AML-193 (cell line): ENCODE measurements at places on chromosomes 2 and 18.

DNA sequence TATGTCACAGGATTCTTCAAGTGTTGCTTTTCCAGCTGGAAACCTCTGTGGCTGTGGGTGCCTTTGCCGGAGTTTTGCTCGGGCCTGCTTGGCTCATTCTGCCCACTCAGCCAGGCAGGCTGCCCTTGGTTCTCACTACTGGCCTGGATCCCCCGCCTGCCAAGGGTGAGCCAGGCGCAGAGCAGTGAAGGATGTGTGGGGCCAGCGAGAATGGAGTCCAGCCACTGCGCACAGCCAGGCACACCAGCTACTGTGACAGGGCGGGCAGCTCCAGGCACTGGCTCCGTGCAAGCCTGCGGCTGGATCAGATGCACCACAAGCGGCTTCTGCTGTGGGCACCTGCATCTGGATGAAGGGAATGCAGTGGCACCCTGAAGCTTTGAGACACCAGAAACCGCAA is 257.1 kb downstream of the RPRM start:
- no peak for DNase-seq

- no peak for DNase-seq
These were observed 30.3 kb upstream of the INO80D start for GRCh38 chr2:206116278-206116677.

DNA sequence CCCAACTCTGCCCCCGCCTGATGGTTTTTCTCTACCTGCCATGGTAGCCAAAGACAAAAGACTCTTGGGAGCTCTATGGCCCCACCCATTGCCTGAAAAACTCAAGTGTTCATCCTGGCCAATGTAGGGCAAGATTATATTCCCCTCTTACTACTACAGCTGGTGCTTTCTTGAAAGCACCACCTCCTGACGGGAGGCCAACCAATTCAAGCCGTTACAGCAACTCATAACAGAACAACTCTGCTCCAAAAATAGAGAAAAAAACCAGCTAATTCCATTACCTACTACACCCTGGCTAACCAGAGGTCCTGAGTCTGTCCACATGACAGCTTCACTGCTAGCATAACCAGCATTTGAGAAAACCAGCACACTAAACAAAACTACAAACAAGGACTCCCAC is 127.5 kb upstream of the GAREM1 start:
- DNase-seq, result no peak

GRCh38 chr18:45102863-45103262 is 422.2 kb downstream of the SETBP1 start:
- DNase-seq, result no peak

GRCh38 chr2:63425606-63426005 is 162.7 kb downstream of the WDPCP start:
- no peak for DNase-seq

DNA sequence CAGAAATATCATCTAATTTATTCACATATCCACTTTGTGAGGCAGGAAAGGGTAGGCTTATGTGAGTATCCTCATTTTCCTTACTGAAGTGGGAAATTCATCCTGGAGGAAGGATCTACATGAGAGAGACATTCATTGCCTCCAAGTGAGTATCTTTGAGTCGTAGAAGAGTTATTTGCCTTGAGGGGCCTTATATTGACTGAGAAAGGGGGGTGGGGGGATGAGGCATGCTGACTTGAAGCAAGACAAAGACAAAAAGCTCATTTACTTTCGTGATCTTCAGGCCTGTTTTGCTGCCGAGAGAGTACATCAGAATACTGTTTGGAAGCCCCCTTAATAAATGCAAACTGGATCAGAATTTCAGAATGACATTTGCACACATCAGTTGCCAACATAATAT is 17.6 kb upstream of the NEDD4L start:
- no peak for DNase-seq

DNA sequence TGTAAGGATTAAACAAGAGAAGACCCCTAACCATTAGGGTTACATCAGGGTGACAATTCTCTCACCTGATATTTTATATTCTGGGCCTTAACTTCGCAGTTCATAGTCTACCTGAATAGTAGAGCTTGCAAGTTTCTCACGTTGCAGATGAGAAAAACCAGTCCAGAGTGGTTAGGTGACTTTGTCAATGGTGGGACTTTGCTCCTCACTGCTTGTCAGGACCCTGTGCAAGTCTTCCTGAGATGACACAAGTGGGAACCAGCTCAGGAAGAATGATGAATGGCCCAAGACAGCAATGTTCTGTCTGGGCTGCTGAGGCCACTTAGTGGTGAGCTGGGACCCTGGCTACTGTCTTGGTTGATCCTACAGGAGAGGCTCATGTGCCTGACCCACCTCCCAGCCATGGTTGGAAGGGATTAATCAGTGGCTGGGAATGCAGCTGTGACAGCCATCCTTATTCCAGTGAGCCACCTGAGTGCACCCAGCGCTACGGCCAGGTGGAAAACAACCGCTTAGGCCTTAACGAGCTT is 16.9 kb downstream of the LGALSL start:
- DNase-seq, result no peak

DNA sequence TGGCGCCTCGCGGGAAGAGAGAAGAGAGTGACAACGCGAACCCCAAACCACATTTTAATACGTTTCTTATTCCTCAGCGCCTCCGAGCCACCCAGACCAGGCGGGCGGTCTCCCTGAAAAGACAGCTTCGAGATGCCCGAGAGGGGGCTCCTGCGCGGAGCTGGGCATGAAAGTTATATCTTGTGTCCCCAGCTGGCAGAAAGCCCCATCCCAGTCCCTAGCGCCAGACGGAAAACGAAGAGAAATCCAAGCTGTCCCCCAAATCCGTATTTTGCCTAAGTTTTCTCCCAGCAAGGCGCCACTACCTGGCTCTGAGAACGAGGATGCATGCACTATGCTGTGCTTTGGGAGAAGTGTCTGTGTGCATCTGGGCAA is 797 bp downstream of the NXPH2 start:
- no peak for DNase-seq

GRCh38 chr2:36173760-36174404 is 181.7 kb upstream of the CRIM1 start:
- no peak for DNase-seq

DNA sequence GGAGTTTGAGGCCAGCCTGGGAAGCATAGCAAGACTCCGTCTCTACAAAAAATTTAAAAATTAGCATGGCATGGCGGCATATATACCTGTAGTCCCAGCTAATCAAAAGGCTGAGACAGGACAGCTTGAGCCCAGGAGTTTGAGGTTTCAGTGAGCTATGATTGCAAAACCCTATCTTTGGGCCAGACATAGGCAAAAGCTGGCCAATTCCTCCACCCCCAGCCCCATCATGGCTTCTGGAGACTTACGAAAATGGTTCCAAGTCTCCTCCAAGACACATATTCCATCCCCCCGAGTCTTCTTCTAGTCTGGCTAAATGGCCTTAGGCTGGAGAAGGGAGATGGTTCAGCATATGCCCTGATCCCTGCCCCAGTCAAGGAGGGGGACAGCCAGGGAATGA is 172.8 kb upstream of the HAAO start:
- peak; percentile 4 for DNase-seq

- no peak for DNase-seq
These were observed 143.6 kb downstream of the AFF3 start for GRCh38 chr2:99998651-99999320.

GRCh38 chr2:86372133-86372532 is 34.7 kb upstream of the REEP1 start:
- no peak for DNase-seq

DNA sequence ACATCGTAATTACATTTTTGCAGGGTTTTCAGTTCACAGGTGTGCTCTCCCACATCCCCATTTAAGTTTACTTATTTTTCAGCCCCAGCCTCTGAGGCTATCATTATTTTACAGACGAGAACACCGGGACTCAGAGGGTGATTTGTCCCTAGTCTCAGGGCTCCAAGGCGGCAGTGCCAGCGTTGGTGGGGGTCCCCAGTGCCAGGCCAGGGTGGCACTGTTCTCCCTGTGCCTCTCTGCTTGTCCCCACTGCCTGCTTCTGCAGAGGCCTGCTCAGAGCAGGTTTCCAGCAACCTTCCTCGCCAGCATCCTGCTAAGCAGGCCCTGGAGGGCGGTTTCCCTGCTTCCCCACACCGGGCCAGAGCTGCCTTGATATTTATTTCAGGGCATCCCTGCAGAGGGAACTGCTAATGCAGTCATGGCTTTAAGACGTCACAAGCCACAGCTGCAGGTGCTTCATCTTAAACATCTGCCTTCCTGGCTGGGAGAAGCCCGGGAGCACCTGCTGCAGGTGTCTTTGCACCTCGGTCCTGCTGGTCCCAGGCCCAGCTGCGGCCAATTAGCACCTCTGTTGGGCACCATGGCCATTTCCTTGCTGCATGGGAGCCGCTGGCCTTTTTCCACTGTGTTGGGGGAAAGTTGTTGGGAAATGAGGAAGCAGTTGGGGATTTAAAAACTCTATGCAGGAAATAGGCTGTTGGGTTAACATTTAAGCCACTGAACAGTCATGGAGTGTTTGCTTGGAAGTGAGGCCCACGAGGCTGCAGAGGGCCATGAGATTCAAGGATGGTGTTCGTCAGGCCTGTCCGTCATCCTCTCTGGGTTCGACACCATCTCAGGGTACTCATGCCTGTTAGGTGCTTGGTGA is 22.8 kb downstream of the HPCAL1 start:
- no peak for DNase-seq

GRCh38 chr2:234611209-234611608 is 114.3 kb upstream of the ARL4C start:
- no peak for DNase-seq

DNA sequence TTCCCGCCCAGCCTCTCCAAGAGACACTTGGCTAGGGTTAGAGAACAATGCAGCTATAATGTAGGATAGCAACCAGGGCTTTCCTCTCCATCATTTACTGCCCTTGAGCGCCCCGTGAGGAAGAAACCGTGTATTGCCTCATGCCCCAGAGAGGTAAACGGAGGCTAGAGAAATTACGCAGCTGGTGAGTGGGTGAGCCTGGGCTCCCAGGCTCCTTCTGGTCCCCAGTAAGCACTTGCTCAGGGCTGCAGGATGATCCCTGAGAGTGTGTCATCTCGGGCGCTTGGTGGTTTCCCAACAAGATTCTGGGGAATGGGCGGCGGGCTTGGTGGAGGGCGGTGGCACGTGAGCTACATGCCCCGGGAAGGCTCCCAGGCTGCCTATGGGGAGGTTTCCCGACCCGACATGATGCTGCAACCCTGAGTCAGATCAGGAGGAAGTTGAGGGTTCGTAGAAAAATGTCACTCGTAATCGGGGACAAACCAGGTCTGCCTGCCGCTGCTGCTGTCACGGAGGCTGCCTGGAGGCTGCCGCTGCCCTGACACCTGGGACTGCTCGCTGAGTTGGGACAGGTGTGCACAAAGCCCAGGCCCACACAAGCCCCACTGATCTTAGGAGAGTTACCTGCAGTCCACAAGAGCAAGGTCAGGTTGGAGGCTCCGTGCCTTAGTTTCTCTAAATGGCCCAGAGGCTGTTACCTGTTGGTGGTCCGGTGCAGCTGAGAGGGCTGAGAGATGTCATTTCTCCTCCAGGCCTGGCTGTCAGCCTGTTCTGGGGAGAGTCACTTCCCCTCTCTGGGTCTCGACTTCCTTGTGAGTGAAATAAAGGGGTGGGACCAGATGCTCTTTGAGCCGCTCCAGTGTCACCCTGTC is at the start of gene GPR55:
GPR55 (minus strand) TSS at position 773 of the 872 bp plus-strand sequence. CDS start 14,280 bp downstream, outside the sequence.
- peak; percentile 25 for DNase-seq

DNA sequence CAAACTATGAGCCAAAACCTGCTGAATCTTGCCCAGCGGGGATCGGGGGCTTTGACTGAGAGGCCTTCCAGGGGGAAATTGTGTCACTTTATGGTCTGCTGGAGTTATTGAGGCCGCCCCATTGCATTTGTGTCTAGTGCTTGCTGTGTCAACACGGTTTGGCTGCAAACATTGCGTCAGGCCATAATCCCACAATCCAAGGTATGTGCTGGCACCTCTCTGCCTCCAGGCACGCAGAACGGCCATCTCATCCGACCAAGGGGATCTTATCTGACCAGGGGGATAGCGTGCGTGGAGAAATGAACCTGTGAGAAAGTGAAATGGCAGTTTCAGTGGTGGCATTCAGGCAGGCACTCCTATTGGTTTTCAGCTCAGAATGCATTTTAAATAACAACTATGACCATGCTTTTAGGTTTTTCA is 18.1 kb upstream of the LYPD6B start:
- DNase-seq, result no peak

DNA sequence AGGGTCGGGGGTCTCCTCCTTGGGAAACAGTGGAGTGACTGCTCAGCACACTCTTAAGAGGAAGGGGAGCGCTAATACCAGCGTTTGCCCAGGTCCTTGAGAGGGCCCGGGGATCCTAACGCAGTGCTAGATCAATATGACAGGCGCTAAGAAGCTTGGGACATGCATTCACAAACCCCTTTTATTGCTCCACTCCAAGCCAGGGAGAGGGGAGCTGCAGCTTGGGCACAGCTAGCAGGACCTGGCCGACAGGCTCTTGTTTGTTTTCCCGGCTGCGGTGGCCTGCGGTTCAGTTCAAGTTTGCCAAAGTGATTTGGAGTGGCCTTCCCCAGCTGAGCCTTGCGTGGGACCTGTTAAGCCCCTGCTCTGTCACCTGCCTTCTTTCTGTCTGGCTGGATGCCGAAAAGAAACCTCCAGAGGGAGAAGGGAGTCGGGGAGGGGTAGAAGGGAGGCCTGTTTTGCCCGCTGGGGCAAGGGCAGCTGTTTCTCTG is 152.1 kb downstream of the GLI2 start:
- no peak for DNase-seq

- no peak for DNase-seq
These were observed 132.8 kb upstream of the SATB2 start for GRCh38 chr2:199590321-199591203.

GRCh38 chr2:42156721-42157120 is 12.4 kb upstream of the EML4 start:
- no peak for DNase-seq

DNA sequence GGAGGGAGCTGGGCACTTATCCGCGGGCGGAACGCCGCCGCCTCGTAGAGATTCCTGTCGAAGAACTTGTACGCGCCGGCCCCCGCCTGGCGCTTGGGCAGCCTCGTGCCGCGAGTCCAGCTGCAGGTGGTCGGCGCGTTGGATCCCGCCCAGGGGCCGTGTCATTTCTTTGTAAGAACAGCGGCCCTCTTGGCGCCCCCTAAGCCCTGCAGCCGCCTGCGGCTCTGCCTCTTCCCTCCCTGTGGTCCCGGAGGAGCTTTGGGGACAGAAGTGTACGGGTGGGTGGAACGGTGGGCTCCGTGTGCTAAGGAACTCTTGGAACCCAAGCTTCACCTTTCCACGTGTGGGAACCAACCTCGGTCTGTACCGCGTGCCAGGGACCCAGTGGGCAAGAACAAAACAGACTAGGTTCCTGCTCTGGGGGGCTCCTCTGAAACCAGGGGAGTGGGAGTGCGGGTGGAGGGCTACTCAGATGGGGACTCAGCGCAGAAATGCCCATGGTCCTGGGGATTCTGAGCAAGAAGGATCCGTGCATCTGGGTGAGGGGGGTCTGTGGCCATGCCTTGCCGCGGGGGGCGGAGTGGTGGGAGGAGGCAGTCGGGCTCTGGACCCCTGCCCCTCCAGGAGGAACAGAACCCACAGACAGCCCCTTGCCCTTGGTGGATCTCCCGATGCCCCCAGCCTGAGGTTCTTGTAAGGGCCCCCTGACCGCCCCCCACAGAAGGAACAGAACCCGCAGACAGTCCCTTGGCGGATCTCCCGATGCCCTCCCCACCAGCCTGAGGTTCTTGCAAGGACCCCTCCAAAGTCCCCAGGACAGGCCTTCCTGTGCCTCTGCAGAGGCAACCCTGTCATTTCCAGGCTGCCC is 1.5 kb downstream of the GPC1 start:
- DNase-seq, result no peak
